Fibroblast of villous mesenchyme (primary cell): ENCODE measurements at places on chromosomes 1 and 21. TPM values are rescaled to one million over a fixed set of nuclear protein-coding genes. Genes with fewer than 3 reads are reported as not detected.

EDN2 gene
- 0.32 TPM in 1 of 2 replicates, not detected in the other for total RNA-seq

KCNJ10 gene
- under 0.01 TPM in 1 of 2 replicates, not detected in the other for total RNA-seq

RXFP4 gene
- not detected in 2 replicates for total RNA-seq

FLG2 gene
- total RNA-seq: not detected in 2 replicates

CFAP45 gene
- 0.32 and 0.43 TPM in 2 replicates for total RNA-seq

TTC4 gene
- 19.3 and 22.9 TPM in 2 replicates for total RNA-seq
